ENCODE measurements at places on chromosomes 1 and 21.

GRCh38 chr1:86233403-86233802 lies 76.8 kb upstream of the COL24A1 start:
- DNase-seq, result no peak

DNA sequence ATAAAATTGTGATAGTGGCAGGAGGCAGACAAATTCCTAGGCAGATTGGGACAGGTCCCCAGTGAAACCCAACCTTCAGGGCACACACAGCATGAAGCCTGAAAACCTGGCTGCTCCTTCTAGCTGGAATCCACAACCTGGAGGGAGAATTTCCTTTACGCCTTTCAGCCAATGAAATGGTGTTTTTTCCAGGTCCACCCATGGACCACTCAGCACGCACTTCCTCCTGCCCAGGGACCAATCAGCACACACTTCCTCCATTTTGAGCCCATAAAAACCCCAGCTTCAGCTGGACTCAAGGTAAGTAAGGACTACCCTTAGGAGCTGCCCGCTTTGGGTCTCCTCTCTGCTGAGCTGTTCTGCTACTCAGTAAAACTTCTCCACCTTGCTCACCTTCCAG lies 120.1 kb downstream of the AKT3 start:
- no peak for DNase-seq

GRCh38 chr1:230313453-230314141 lies 112.5 kb downstream of the PGBD5 start:
- DNase-seq, result no peak

DNA sequence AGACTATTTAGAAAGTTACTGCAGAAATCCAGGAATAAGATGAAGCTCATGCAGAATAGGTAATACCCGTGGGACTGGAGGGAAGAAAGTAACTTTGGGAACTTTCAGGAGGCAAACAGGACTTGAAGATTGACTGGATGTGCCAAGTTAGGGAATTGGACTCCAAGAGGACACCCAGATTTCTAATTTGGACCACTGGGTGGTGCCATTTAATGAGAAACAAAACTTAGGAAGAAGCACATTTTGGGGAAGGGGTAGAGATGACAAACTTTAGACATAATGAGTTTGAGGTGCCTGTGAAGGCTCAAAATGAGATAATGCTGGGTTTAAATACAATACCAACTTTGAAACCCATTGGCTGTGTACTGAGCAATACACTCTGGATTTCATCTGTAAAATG lies 3.3 kb upstream of the B4GALT3 start:
- DNase-seq, result no peak

GRCh38 chr1:67825591-67825990 lies 7.7 kb downstream of the GNG12 start:
- no peak for DNase-seq

DNA sequence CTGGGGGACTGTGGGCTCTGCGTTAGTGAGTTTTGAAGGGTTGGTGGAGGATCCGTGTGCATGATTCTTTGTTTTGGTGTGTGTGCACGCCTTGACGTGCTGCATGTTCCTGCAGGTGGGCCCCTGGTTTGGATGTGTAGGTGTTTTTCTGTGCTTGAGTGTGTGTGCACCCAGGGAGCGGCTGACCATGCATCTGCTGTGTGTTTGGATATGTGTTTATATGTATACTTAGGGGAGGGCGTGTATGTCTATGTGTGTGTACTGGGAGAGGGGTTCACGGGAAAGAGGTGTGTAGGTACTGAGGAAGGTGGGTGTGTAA lies 1.1 kb downstream of the VANGL2 start:
- DNase-seq, result no peak
